ENCODE measurements at places on chromosomes 1 and 21.

DNA sequence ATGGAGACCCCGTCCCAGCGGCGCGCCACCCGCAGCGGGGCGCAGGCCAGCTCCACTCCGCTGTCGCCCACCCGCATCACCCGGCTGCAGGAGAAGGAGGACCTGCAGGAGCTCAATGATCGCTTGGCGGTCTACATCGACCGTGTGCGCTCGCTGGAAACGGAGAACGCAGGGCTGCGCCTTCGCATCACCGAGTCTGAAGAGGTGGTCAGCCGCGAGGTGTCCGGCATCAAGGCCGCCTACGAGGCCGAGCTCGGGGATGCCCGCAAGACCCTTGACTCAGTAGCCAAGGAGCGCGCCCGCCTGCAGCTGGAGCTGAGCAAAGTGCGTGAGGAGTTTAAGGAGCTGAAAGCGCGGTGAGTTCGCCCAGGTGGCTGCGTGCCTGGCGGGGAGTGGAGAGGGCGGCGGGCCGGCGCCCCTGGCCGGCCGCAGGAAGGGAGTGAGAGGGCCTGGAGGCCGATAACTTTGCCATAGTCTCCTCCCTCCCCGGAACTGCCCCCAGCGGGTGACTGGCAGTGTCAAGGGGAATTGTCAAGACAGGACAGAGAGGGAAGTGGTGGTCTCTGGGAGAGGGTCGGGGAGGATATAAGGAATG lies 505 bp downstream of the LMNA start:
- DNase-seq: no peak

DNA sequence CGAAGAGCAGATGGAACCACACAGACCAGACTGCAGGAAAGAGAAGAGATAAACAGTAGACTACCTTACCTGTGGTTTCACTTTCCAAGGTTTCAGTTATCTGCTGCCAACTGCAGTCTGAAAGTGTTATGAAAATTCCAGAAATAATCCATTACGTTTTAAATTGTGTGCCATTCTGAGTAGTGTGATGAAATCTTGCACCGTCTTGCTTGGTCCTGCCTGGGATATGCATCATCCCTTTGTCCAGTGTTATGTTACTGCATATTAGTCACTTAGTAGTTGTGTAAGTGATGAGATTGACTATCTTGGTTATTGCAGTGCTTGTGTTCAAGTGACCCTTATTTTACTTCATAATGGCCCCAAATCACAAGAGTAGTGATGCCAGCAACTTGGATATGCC lies 33.9 kb downstream of the DNAJC6 start:
- no peak for DNase-seq

- DNase-seq: no peak
These were observed 61.1 kb downstream of the SSBP3 start for GRCh38 chr1:54345116-54345515.

GRCh38 chr1:10717296-10718082 lies 79.0 kb downstream of the CASZ1 start:
- DNase-seq: no peak

DNA sequence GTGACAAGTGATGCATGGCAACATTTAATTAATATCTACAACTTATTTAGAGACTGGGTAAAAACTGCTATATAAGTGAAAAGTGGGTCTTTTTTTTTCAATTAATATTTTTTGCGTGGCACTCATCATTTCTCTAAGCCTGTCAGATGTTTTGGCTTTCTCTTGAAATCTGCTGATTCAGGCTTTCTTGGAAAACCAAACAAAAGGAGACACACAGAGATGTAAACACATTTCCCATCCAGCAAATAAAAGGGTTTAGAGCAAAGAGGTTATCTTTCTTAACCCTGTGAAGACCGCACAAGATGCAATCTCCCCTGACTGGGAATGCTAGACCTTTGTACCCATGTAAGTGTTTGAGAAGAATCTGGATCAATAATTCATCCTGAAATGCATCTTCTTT lies 48.7 kb upstream of the PLXNA2 start:
- DNase-seq: no peak

DNA sequence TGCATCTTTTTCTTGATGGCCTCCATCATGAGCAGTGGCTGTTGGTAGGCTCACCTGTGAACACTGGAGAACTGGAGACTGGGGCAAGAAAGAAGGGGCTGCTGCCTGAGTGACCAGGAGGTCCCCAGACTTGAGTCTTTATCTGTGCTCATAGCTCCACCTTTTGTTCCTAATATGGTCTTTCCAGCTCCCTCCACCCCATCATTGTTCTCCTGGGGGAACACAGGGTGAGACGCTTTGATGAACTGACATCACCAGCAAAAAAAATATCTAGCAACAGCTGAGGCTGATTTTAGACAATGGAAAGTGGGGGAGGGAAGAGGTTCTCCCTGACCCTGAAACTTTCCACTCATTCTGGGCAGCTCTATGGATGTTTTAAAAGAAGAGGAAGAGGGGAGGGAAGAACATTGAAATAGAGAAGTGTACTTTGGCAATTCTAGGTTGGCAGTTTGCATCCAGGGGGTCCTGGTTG lies at the start of gene TPM3:
Gene TPM3 (minus strand): TSS at position 111 of the 472 bp plus-strand sequence. CDS start 82 bp downstream, at position 29.
- DNase-seq: no peak

DNA sequence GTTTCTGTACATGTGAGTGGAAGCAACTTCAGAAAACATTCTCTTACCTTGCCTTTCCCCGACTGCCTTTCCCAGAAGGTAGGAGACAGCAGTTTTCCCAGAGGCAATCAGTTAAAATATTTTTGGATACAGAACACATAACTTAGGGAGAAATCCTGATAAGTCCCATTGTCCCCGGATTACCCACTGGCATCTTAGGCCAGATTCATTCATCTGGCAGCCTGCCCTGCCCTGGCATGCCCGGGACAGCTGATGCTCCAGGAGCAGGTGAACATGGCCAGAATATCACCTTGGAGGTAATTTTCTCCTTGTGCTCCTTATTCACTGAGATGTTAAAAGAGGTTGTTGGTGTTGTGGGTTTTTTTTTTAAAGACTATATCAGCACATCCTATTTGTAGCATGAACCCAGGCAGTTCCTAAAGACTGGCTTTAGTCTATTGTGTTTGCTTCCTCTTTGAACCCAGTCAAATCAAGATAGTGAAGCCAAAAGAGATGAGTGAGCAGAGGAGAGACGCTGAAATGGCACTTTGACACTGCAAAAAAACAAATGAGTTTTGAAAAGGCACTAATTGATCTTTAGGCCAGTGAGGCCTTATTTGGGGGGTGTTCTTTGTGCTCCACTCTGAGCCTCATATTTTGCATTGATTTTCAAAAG lies 139.6 kb downstream of the PLPP3 start:
- no peak for DNase-seq

GRCh38 chr1:228669242-228669585 lies 66.1 kb upstream of the RHOU start:
- DNase-seq: no peak

DNA sequence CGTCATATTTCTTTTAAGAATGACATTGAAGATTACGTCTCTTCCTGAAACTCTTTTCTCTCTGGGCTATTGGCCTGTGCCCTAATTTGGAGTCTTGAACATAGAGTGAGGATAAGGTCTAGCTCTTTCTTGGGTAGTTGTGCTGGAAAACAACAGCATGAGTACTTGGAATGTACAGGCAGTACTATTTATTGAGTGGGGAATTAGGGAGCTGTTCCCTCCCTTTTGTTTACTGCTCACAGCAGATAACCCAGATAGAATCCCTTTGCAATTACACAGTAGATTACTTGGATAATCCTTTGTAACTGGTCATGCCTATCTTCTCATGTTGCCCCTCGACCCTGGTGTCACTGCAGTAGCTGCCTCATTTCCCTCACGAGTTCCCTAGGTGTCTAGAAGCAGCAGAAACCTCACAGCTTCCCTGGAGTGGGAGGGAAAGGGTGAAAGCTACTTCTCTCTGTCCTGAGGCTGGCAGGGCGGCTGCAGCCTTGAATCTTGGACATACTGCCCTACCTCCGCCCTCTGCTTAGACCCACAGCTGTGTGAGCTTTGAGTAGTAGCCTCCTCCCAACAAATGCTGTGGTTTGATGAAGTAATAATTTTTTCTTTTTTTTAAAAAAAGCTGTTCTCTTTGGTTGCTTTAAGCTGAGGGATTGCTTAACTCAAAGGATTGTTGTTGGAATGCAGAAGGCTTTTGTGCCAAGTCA lies 70.6 kb downstream of the FGGY start:
- no peak for DNase-seq

DNA sequence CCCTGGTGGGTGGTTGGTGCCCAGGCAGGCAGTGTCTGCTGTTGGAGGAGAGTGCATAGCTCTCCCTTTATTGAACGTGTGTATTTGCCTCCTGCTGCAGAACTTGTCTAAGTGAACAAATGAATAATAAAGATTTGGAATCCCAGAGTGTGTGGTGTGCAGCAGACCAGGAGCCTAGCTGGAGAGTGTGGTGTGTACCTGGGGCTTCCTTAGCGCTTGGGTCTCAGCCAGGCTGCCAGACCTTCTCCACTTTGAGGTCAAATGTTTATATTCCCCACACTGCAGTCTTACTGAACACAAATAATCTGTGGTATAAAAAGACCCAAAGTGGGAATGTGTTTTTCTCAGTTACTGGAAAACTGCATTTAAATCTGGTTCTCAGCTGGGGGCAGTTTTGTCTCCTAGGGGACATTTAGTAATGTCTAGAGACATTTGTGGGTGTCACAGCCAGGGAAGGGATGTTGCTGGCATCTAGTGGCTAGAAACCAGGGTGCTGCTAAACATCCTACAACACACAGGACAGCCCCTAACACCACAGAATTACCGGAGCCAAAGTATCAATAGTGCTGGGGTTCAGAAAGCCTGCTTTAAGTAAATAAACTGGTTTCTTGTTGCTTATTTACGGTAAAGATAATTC lies 23.6 kb downstream of the SLC37A1 start:
- no peak for DNase-seq

GRCh38 chr1:39238476-39238875 lies 34.0 kb downstream of the MACF1 start:
- no peak for DNase-seq

- no peak for DNase-seq
These were observed 72.2 kb upstream of the KRTAP11-1 start for GRCh38 chr21:30953605-30954004.

DNA sequence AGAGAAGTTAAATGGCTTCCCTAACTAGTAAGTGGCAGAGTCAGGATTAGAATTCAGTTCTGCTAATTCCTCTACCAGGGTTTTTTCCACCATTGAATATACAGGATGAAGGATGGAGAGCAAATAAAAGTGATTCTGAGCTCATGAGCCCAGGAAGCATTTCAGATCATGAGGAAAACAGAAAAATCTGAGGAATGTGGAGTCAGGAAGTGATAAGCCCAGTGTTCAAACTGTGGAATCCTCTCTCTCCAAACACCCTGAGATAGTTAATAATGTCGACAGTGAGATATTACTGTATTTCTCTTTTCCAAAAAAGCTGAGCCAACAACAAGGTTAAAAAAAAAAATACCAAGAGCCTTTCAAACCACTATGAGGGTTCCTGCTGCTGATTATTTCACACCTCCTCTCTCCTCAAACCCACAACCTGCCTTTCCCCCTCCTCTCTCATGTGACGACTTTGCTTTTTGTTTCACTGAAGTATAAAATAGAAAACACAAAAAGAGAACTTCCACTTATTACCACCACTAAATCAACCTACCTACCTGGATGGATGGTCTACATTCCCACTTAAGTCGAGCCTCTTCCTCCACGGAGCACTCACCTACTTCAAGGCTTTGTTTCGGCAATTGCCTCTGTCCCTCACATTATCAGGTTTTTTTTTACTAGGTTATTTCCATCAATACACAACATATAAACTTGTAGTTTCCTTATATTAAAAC lies 8.9 kb downstream of the SLAMF1 start:
- DNase-seq: no peak

- DNase-seq: no peak
These were observed 1554.1 kb downstream of the PLA2G4A start for GRCh38 chr1:188382851-188383250.
